ENCODE measurements at places on chromosomes 2 and 18. TPM values are rescaled to one million over a fixed set of nuclear protein-coding genes. Genes with fewer than 3 reads are reported as not detected.

CHRNG gene
- total RNA-seq: not detected

ACAA2 gene
- total RNA-seq: 136 TPM

TTN gene
- total RNA-seq: 4.7 TPM

CHCHD5 gene
- 33.7 TPM for total RNA-seq

PXDN gene
- total RNA-seq: 166 TPM

GAREM1 gene
- total RNA-seq: 7.4 TPM

RAD51AP2 gene
- total RNA-seq: 0.30 TPM

TEX44 gene
- total RNA-seq: not detected

FBXO36 gene
- 4.0 TPM for total RNA-seq

COL3A1 gene
- total RNA-seq: 0.76 TPM

RRM2 gene
- 119 TPM for total RNA-seq

GALNT3 gene
- total RNA-seq: 20.5 TPM

TRAPPC12 gene
- total RNA-seq: 72.8 TPM

NOL4 gene
- total RNA-seq: 1.4 TPM

Data from WTC11 (cell line).